ENCODE measurements at places on chromosomes 16 and 17.

DNA sequence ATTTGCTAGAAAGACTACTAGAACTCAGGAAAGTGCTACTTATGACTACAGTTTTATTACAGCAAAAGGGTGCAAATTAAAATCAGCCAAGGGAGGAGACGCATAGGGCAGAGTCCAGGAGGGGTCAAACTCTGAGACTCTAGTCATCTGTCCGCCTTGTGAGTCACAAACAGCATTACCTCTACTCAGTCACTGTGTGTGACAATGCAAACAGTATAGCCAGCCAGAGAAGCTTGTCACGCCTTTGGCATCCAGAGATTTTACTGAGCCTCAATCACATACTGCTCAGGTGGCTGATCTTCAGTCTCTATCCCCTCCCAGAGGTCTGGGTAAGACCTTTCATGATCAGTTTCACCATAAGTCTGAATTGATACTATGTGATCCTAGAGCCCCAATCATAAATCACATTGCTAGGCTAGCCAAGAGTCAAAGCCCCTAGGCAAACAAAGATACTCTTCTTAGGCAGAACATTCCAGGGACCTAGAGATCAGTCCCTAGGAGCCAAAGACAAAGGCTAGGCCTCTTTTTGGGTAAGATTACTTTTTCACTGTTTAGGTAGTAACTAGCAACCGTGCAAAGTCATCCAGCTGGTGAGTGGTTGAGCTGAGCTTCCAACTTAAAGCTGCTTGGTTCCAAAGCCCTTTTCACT is 48.8 kb upstream of the CLEC19A start:
- DNase-seq = no peak

DNA sequence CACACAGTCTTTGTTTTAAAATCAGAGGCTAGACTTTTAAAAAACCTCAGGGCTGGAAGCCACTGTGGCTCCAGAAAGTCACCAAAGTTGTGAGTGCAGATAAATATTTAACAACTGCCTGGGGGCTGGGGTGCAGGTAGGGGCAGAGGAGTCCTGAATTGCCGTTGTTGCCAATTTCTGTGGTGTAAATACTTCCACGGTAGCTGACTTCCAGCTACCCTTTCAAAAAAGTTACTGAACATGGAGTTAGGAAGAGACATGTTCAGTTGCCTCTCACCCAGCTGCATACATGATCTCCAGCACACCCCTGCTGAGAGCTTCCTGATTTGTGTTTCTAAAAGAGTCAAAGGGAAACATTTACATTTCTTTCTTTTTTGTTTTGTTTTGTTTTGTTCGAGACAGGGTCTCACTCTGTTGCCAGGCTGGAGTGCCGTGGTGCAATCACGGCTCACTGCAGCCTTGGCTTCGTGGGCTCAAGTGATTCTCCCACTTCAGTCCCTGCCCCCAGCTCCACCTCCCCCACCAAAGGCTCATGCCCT is 58.7 kb downstream of the PLXDC1 start:
- peak; percentile 12 for DNase-seq

- no peak for DNase-seq
Observed at GRCh38 chr17:68513932-68514331, 1.7 kb downstream of the PRKAR1A start.

GRCh38 chr16:49485663-49486062 is 112.1 kb downstream of the C16orf78 start:
- DNase-seq = no peak

GRCh38 chr16:23836404-23837311 is 875 bp downstream of the PRKCB start:
- DNase-seq = peak; percentile 79
